Lung microvascular endothelial cell (primary cell): ENCODE measurements at places on chromosomes 5 and 9.

GRCh38 chr9:128144239-128145181, 4.7 kb upstream of the LCN2 start:
- no peak for DNase-seq

GRCh38 chr5:10582512-10582897, 18.6 kb downstream of the ANKRD33B start:
- DNase-seq, result no peak

- peak; percentile 19 for DNase-seq
Measured at GRCh38 chr5:116771466-116772151, 197.0 kb upstream of the SEMA6A start.

DNA sequence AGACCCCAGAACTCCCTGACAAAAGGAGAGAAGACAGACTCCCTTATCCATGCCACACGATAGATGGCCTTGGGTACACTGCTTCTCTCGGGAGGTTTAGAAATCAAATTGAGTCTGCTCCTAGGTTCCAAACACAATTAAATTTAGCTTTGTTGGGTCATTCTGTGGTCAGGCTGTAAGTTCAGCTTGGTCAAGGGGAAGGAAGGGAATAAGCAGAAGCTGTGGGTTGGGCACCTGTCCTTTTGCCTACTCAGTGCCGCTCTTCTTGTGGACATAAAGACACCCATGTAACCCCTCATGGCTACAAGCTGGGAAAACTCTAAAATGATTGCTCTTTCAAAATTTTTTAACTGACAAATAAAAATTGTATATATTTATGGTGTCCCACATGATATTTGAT, 19.1 kb upstream of the AK3 start:
- DNase-seq, result no peak

- DNase-seq, result peak; percentile 88
Measured at GRCh38 chr5:96067894-96068614, 106.4 kb upstream of the ELL2 start.

- DNase-seq, result no peak
Measured at GRCh38 chr9:136046554-136046920, 48.6 kb downstream of the NACC2 start.

GRCh38 chr5:170576602-170577535, 73.0 kb downstream of the KCNIP1 start:
- DNase-seq, result no peak

DNA sequence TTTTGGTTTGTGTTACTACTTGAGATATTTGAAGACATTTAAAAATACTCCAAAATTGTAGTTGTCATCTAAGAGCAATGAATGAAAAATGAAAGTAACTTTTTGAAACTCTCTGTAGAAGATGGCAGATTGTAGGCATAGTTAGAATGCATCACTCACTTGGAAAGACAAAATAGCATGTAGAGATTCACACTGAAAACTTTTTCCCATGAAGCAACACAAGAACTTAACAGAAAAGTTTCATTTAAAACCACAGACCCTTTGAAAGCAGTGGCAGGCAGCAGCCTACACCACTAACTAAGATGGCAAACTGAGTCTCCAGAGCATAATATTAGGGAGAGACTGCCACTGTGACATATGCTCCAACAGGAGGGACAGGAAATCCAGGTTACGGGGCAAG, 18.9 kb upstream of the FAM174A start:
- DNase-seq, result no peak

GRCh38 chr9:120912958-120913646, 13.5 kb downstream of the TRAF1 start:
- no peak for DNase-seq

DNA sequence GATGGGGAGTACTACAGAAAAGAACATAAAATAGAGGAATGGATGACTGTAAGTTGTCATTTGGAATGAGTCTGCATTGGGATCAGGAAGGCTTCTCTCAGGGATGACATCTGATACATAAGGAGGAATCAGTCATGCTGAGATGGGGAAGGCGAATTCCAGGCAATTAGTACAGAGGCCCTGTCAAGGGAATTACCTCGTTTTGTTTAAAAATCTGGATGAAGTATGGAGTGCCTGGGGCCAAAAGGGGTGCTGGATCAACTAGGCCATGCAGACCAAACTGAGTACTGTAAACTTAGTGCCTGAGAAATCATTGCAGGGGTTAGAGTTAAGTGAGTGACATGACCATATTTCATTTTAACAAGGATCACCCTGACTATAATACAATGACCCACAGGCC, 30.5 kb downstream of the JAKMIP2 start:
- DNase-seq, result no peak

DNA sequence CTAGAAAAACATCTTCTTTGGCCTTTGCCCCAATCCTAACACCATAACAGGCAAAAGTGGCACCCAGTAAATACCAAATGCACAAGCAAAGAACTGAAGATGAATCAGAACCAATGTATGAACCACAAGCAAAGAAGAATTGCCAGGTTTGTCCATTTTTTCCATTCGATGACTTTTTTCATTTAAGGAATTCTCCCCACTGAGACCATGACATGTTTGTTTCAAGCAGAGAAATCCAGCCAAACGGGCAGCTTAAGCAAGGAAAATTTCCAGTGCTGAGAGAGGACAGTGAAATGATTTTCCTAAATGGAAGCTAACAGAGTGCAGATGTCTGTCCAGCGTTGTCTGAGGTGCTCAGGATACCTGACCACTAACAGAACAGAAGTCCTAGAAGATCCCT, 203.7 kb downstream of the ADAMTS12 start:
- no peak for DNase-seq

DNA sequence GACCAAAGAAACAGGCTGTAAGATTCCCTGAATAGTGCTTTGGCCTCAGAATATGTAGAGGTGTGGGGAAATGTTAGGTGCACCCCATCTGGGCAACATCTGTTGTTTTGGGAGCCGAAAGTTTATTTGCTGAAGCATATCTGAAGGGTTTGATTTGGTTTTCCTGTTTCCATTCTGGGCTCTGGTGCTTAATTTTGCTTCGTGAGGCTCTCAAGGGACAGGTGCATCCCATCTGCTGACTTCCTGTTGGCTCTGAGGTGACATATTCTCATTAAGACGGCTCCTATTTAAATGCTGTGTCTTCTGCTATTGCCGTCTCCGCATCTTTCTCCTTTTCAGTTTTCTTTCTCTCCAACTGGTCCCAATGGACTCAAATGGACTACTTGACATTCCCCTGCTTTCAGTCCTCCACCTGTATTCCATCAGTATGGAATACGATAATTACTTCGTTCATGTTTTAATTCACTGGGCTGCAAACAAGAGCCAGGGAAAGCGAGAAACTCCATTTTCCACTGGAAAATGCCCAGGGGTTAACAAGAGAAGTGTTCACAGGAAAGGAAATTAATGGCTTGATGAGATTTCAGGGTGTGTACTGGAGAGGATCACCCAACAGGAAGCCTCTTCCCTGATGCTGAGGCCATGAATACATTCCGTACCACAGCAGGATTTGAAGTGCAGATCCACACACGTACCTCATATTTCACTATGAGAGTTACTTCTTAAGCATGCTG, 104.0 kb downstream of the MTX3 start:
- no peak for DNase-seq

DNA sequence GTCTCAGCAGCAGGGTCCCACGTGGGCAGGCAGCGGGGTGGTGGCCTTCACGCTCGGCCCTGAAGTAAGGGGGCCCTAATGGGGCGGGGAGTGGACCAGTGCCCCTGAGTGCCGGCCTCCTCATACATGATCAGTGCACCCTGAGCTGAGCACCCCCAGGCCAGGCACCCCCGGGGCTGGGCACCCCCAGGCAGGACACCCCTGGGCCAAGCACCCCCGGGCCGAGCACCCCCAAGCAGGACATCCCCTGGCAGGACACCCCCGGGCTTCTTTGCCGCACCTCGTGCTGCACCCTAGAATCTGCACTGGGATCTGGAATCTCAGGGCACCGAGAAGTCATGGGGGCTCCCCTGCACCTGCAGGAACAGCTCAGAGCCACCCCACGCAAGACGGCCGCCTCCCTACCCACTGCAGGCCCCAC, 51.4 kb downstream of the EXD3 start:
- no peak for DNase-seq

GRCh38 chr5:149656576-149657182, 73.4 kb upstream of the PPARGC1B start:
- no peak for DNase-seq

GRCh38 chr9:127809002-127809539, 6.4 kb downstream of the FPGS start:
- DNase-seq, result no peak

- DNase-seq, result no peak
Measured at GRCh38 chr9:37005517-37006140, 28.4 kb downstream of the PAX5 start.

GRCh38 chr9:82532504-82533180, 530.3 kb downstream of the RASEF start:
- no peak for DNase-seq

GRCh38 chr5:14270209-14270702, 127.1 kb downstream of the TRIO start:
- DNase-seq, result peak; percentile 79

- no peak for DNase-seq
Measured at GRCh38 chr5:154885439-154885838, 27.0 kb downstream of the CNOT8 start.

GRCh38 chr9:87812375-87813118, 70.1 kb upstream of the SPATA31E1 start:
- DNase-seq, result peak; percentile 67

DNA sequence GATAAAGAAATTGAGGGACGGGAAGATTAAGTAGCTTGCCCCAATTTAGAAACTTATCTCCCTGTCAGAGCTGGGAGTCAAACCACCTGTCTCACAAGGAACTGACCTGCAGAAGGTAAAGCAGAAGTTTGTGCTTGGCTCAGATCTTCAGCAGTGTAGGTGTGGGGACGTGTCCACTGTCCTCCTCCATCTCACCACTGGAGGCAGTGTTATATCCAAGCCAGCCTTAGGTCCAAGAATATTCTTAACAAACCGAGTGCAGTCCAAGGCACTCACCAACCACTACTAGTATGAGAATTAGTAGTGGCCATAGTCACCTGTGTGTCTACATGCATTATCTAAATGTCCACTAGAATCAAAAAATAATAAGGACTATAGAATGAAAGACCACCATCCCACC, 86.3 kb upstream of the IRX1 start:
- DNase-seq, result no peak

DNA sequence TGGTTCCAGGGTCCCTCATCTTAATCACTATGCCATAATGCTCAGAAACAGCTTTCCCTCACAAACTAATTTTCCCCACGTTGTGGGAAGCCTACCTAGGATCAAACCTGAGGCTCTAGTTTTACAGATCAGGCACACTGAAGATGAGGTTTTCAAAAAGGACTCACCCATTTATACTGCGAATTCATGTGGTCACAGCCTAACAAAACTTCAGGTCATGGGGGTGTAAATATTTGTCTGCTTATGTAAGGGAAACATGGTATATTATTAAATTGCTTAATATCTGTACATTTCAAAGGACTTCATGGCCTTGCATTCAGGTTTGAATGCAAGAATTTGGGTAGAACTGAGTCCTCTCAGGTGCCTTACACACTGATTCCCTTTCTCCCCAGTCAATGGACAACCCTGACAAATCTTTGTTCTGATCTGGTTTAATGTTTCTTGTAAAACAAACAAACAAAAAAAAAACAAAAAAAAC, 12.1 kb downstream of the ZFAND5 start:
- DNase-seq, result no peak

DNA sequence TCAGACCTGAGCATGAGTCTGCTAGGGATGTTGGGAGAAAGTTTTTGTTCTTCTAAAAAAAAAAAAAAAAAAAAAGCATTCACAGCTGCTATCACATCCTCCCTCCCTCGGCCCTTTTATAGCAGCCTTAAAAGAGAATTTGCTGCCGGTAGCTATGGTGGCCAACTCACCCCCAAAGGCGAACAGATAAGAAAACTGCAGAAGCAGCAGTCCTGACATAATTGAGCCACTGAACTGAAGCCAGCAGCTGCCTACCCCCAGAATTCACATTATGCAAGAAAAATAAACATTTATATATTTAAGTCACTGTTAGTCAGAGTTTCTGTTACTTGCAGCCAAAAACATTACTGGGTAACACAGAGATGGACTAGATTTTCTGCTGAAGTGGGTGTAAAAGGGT, 124.3 kb upstream of the SMARCA2 start:
- no peak for DNase-seq

DNA sequence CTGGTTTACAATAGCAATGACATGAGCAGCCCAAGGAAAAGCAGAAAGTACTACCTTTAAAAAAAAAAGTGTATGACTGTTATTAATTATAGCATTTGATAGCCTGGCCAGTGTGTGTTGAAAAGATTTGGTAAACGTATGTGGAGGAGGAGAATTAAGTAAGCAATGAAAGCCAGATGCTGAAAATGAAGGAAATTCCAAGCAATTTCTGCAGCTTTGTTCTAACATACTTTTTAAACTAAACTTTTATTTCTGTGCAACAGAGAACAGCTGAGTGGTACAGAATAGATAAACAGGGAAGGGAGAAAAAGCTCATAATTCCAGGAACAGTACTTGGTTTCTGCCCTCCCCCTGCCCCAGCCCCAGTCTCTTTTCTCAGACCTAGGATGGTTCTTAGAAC, 252.6 kb downstream of the ADAMTSL1 start:
- no peak for DNase-seq

DNA sequence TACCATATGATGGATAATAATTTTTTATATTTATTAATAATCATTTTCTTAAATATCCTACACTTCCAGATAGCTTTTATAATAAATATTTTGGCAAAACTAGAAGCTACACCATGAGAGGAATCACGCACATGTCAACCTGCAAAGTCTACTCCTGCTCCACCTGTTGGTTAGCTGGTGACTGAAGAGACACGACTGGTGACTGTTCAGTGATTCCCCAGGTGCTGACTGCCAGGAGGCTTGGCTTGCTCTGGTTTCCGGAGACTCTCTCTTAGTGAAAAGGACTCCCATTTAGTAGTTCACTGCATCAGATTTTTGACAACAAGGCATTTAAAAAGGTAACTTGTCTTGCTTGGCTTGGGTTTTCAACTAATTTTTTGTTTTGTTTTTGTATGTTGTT, 20.9 kb downstream of the GZMA start:
- no peak for DNase-seq
